ENCODE measurements at places on chromosomes 6 and 20.

GRCh38 chr6:127434651-127435050 lies 24.5 kb downstream of the KIAA0408 start:
- DNase-seq: no peak

- no peak for DNase-seq
These were observed 52.6 kb downstream of the EFCAB8 start for GRCh38 chr20:32911355-32911754.

DNA sequence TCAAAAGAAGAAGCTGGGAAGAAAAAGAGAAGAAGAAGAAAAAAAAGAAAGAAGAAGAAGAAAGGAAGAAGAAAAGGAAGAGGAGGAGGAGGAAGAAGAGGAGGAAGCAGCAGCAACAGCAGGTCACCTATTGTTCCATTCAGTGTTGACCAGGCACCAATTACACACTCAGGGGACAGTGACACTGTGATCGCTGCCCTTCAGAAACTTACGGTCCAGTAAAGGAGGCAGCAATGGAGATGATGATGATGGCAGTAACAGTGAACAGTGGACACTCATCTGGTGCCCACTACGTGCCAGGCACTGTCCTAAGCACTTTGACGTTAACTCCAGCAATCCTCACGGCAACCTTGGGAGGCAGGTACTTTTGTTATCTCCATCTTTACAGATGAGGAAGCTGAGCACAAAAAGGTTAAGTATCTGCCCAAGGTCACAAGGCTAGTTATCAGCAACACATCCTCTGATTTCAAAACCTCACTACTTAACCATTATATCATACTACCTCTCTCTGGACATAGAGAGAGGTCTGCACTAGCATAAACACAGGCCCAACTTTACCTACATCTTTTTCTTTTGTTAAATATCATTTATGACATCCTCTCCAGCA lies 83.2 kb downstream of the SLC22A23 start:
- no peak for DNase-seq

- no peak for DNase-seq
These were observed 894 bp downstream of the PYGB start for GRCh38 chr20:25248786-25249172.

DNA sequence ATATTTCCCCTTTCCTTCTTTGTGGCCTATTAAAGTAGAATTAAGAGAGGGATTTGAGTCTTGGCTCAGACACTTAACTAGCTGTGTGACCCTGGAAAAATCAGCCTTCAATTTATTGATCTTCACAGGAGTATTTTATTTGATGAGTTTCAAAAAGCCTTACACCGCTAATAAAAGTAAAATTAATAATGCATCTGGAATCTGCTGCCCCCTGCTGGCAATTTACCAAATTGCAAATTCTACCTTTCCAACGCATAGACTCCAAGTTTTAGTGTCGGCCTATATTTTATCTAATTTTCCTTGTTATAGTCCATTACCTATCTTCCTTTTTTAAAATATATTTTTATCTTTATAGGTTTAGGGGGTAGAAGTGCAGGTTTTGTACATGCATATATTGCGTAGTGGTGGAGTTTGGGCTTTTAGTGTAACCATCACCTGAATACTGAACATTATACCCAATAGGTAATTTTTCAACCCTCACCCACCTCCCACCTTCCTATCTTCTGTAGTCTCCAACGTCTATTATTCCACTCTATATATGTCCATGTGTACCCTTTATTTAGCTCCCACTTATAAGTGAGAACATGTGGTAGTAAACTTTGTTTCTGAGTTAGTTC lies 46.3 kb downstream of the GOPC start:
- no peak for DNase-seq

DNA sequence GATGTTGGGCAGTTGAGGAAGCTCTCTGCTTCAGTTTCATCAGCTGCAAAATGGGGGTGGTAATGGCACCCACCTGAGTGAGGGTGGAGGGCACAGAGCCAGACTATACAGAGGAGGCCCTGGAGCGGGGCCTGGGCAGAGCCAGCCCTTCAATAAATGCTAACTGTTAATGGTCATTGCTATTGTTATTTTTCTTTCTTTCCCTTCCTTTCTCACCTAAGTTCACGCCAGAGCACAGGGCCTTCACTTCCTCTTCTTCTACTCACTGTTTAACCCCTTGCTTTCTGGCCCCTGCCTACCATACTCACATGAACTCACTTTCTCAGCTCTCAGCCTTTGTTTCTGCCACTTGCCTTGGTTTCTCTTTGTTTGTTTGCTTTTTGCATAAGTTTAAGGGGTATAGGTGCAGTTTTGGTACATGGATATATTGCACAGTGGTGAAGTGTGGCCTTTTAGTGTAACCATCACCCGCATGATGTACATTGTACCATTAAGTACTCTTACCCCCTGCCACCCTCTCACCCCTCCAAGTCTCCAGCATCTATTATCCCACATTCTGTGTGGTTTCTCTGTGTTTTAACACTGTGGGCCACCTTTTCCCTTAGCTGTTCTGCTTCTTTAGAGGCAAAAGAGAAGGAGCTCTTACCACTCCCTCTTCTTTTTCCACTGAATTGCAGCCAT lies 7.5 kb upstream of the RREB1 start:
- no peak for DNase-seq

GRCh38 chr6:132199343-132199742 lies 201.9 kb downstream of the MOXD1 start:
- DNase-seq: no peak

- DNase-seq: no peak
These were observed 18.4 kb upstream of the MRPS18A start for GRCh38 chr6:43705996-43706395.

DNA sequence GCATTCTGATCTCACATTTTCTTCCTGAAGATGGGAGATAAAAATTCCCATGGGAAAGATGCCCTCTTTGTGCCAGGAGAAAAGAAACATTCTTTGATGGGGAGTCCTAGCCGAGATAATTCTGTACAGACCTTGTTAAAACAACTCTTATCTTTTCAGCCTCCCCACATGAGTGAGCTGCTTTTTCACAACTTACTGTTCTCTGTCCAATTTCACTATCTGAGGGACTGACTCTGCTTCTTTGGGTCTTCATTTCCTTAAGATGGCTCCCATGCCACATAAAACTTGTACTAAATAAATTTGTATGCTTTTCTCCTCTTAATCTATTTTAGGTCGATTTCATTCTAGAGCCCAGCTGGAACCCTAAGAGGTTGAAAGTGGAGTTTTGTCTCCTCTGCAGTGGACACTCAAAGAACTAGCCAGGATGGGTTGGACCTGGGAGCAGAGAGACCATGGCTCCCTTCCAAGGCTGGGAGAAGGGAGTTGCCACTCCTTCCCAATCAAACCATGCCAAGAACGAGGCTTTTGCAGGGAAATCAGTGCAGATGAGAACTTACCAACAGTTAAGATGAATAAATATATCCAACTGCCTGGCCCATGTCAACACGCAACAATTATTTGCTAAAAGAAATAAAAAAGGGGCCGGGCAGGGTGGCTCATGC lies 285.8 kb upstream of the SULF2 start:
- DNase-seq: no peak

DNA sequence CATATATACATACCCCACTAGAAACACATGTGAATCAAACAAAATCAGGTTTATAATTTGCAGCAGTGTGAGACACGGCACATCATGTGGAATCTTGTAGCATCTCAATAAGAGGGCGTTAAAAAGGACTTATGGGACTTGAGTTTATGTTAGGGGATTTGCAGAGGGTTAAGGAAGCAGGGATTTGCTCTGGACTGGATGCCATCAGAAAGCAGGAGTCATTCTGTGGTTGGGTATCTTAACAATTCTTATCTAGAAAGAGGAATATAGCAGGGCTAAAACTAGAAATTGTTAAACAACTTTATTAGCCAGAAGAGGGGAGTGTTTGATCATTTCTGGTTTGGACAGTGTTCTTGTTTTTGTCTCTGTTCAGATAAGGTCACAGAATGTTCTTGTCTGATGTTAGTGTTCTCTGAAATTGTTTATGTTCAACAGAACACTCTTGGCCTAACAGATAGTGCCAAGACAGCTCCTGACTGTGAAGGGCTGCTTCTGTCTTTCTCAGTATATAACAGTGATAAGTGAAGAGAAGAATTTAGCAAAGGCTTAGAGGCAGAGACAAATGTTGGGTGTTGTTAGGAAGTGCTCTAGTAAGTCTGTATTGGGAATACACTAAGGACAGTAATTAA lies 39.2 kb downstream of the LIN28B start:
- DNase-seq: no peak

- DNase-seq: no peak
These were observed 18.5 kb downstream of the FRMD1 start for GRCh38 chr6:168060521-168060931.

GRCh38 chr6:150992703-150993102 lies 127.2 kb downstream of the MTHFD1L start:
- no peak for DNase-seq

DNA sequence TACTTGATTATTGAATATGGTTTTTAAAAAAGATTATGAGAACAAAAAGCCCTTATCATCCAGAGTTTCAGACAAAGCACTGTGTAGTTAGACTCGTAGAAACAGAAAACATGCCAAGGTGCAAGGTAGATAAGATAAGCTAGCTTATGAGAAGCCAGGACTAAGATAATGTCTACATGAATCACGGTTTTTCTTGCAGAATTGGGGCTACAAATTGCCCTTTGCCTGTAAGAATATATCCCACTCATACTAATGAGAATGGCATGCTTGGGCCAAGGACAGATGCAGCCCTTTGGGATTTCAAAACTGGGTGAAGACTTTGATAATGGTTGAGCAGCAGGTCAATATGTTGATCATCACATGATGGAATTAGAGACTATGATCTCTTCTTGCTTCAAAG lies 165.3 kb upstream of the PREP start:
- DNase-seq: no peak

DNA sequence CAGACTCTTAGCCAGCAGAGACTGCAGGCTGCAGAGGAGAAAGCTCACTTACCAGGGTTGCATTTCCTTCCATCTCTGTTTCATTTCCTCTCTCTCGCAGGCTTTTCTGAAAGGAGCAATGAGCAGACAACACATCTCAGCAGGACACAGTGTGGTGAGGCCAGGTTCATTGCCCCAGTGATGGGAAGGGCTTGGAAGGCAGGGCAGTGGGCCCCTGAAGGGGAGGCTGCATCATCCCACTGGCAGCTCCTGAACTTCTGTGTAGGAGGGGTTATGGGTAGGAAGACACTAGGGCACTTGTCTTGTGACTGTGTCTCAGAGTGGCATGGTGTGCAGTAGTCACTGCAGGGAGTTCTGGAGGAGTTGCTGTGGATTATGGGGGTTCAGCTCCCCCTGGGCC lies 246.8 kb downstream of the QKI start:
- DNase-seq: peak; percentile 38

DNA sequence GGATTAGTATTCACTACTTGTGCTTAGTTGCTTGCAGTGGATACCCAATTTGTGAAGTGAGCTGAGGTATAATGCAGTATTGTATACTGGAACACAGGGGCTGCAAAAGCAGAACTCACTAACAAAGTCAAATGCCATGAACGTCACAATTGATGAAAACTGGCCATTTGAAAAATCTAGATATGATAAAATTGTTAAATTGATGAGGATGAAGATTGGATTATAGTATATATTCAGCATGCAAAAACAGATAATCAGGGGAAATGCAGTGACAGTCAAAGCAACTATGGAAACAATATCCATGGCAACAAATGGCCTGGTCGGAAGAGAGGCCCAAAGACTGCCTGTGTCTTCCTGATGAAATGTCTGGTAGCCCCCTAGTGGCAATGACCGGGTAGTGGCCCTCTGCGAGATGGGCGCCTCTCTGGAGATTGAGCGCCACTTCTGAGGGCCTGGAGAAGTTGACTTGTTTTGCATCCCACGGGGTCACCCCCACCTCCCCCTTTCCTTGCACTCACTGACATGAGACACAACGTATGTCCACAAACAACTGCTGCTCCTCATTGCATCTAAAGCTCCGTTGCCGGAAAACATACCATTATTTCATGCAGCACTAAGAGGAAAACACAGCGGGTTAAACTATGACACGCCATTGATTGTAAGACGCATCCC lies 43.6 kb downstream of the C6orf15 start:
- no peak for DNase-seq

GRCh38 chr6:166502453-166502852 lies 84.0 kb downstream of the RAMACL start:
- no peak for DNase-seq

DNA sequence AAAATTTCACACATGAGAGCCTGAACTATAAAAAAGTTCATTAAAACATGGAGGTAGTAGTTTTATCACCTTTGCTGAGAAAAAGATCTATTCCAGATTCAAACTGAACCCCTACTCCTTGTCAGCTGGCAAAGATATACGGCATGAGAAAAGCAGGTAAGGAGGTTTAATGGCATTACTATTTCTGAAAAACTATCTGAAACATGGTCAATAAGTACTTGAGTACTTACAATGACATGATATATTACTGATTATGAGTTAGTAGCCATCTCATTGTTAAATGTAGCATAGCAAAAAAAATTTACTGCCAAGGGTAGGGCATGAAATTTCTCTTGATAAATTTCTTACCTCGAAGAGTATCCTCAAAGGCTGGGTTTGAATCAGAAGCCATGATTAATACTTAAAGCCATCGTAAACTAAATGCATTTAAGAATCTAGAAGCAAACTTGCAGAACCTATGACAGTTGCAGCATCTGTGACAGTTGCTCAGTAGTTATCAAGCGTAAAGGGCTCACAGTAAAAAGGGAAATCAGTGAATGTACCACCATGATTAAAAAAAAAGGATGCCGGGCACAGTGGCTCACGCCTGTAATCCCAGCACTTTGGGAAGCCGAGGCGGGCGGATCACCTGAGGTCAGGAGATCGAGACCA lies 8.7 kb downstream of the SLC17A5 start:
- DNase-seq: no peak

GRCh38 chr6:129251669-129252376 lies 368.9 kb downstream of the LAMA2 start:
- peak; percentile 17 for DNase-seq

GRCh38 chr6:156864557-156864956 lies 87.4 kb downstream of the ARID1B start:
- no peak for DNase-seq

GRCh38 chr20:10939331-10939941 lies 265.6 kb upstream of the JAG1 start:
- DNase-seq: no peak

DNA sequence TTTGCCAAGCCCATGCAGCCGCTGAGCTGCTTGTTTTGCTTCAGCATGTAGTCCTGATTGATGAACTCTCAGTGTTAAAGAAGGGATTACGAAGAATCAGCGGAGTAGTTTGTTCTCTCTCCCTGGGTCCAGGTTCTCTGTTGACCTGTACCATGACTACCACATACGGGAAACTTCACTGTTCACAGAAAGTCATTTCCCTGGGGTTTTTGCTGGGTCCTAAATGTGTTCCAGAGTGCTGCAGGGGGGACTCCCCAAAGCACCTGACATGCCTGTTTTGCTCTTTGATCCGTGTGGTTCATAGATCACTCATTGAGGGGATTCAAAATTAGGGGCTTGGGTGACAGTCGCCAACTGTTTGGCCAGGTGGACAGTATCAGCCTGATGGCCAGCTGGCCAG lies 5.5 kb downstream of the LSM14B start:
- DNase-seq: no peak

- DNase-seq: no peak
These were observed 182.8 kb downstream of the SASH1 start for GRCh38 chr6:148525453-148525852.

Data from GM12878 (cell line).